Chondrocyte (in vitro differentiated cells): ENCODE measurements at places on chromosomes 3 and 15. TPM values are rescaled to one million over a fixed set of nuclear protein-coding genes. Genes with fewer than 3 reads are reported as not detected.

Gene BUB1B
- total RNA-seq: 6.7 to 9.6 TPM (median 7.4 TPM) in 3 replicates

Gene C2CD4A
- total RNA-seq: 0.10 TPM in 1 of 3 replicates, not detected in the others

Gene NR1I2
- not detected in 3 replicates for total RNA-seq

Gene TEX9
- total RNA-seq: 2.4 to 4.6 TPM (median 3.3 TPM) in 3 replicates

Gene SLC12A1
- not detected in 3 replicates for total RNA-seq

Gene DLEC1
- total RNA-seq: 0.17 to 0.29 TPM (median 0.18 TPM) in 3 replicates

Gene SKOR1
- total RNA-seq: 0.15 to 0.27 TPM (median 0.22 TPM) in 3 replicates

Gene SMCO1
- not detected in 3 replicates for total RNA-seq

Gene ALG1L2
- total RNA-seq: 0.82 to 1.3 TPM in 2 of 3 replicates, not detected in the other

Gene FOXP1
- 206 to 249 TPM (median 220 TPM) in 3 replicates for total RNA-seq

Gene AGBL1
- not detected in 3 replicates for total RNA-seq

Gene ZBTB20
- total RNA-seq: 12.2 to 24.5 TPM (median 15.5 TPM) in 3 replicates

Gene USP4
- total RNA-seq: 31.6 to 41.0 TPM (median 31.9 TPM) in 3 replicates

Gene TMEM158
- 5.8 to 34.8 TPM (median 6.9 TPM) in 3 replicates for total RNA-seq

Gene CGNL1
- total RNA-seq: 4.6 to 7.2 TPM (median 7.1 TPM) in 3 replicates

Gene HES1
- 30.4 to 36.7 TPM (median 31.2 TPM) in 3 replicates for total RNA-seq

Gene RTF1
- total RNA-seq: 30.5 to 42.7 TPM (median 31.0 TPM) in 3 replicates

Gene GOLGA8S
- 0.32 to 0.94 TPM (median 0.46 TPM) in 3 replicates for total RNA-seq

Gene RHOV
- total RNA-seq: 0.12 to 0.31 TPM in 2 of 3 replicates, not detected in the other

Gene ACTR8
- total RNA-seq: 37.0 to 47.3 TPM (median 42.6 TPM) in 3 replicates

Gene GOLGA8N
- 6.8 to 17.8 TPM (median 7.8 TPM) in 3 replicates for total RNA-seq

Gene PLCB2
- 1.4 to 3.4 TPM (median 2.8 TPM) in 3 replicates for total RNA-seq

Gene GXYLT2
- total RNA-seq: 93.0 to 140 TPM (median 99.3 TPM) in 3 replicates

Gene TM4SF4
- not detected in 3 replicates for total RNA-seq

Gene THBS1
- 1,967 to 2,361 TPM (median 2,311 TPM) in 3 replicates for total RNA-seq

Gene TGM5
- not detected in 3 replicates for total RNA-seq

Gene UQCC5
- total RNA-seq: 13.7 to 30.4 TPM (median 16.9 TPM) in 3 replicates

Gene DAZL
- not detected in 3 replicates for total RNA-seq

Gene OXSM
- 8.8 to 10.0 TPM (median 9.2 TPM) in 3 replicates for total RNA-seq

Gene CALML4
- total RNA-seq: 0.65 to 0.97 TPM (median 0.90 TPM) in 3 replicates

Gene AADAC
- not detected in 3 replicates for total RNA-seq

Gene KCNAB1
- 3.0 to 3.4 TPM (median 3.3 TPM) in 3 replicates for total RNA-seq

Gene CYP1A2
- not detected in 3 replicates for total RNA-seq

Gene LARP6
- total RNA-seq: 79.4 to 138 TPM (median 135 TPM) in 3 replicates

Gene CDHR4
- total RNA-seq: not detected in 3 replicates

Gene SGO1
- total RNA-seq: 3.4 to 5.0 TPM (median 3.7 TPM) in 3 replicates

Gene AP3B2
- total RNA-seq: 0.80 to 0.97 TPM in 2 of 3 replicates, not detected in the other

Gene ALAS1
- total RNA-seq: 37.5 to 39.8 TPM (median 38.3 TPM) in 3 replicates

Gene CADPS
- not detected in 3 replicates for total RNA-seq

Gene GOLGA8F
- total RNA-seq: not detected in 3 replicates

Gene GOLGA8G
- not detected in 3 replicates for total RNA-seq

Gene ROBO2
- 1.7 to 11.1 TPM (median 2.8 TPM) in 3 replicates for total RNA-seq

Gene VGLL3
- total RNA-seq: 170 to 405 TPM (median 177 TPM) in 3 replicates

Gene DUOXA2
- not detected in 3 replicates for total RNA-seq

Gene STXBP5L
- not detected in 3 replicates for total RNA-seq

Gene GABRA5
- 0.30 to 0.46 TPM in 2 of 3 replicates, not detected in the other for total RNA-seq

Gene MEIS2
- total RNA-seq: 28.3 to 76.9 TPM (median 30.2 TPM) in 3 replicates

Gene TRH
- total RNA-seq: not detected in 3 replicates

Gene TPRG1
- 1.3 to 3.1 TPM (median 3.0 TPM) in 3 replicates for total RNA-seq

Gene PSTPIP1
- total RNA-seq: not detected in 3 replicates

Gene POLG
- 49.7 to 54.2 TPM (median 52.1 TPM) in 3 replicates for total RNA-seq

Gene PLIN1
- 0.17 to 0.44 TPM in 2 of 3 replicates, not detected in the other for total RNA-seq

Gene CCR8
- total RNA-seq: not detected in 3 replicates

Gene MYO5C
- total RNA-seq: 0.79 to 2.7 TPM (median 1.4 TPM) in 3 replicates

Gene TMC3
- total RNA-seq: not detected in 3 replicates

Gene ANKRD34C
- total RNA-seq: 0.07 to 1.3 TPM (median 0.92 TPM) in 3 replicates

Gene SLC9C1
- total RNA-seq: 0.07 TPM in 1 of 3 replicates, not detected in the others
